ENCODE measurements at places on chromosomes 5 and 9.

- no peak for DNase-seq
These were observed 3.5 kb downstream of the CCDC192 start for GRCh38 chr5:127706691-127707090.

GRCh38 chr5:118440496-118440895, 547.9 kb downstream of the DTWD2 start:
- DNase-seq = no peak

GRCh38 chr9:136078498-136079011, 16.5 kb downstream of the NACC2 start:
- DNase-seq = no peak

GRCh38 chr9:113932906-113933584, 56.9 kb downstream of the ZNF618 start:
- no peak for DNase-seq

GRCh38 chr9:105399117-105399516, 48.7 kb upstream of the FSD1L start:
- DNase-seq = no peak

- no peak for DNase-seq
These were observed 46.5 kb upstream of the FKTN start for GRCh38 chr9:105511446-105511845.

DNA sequence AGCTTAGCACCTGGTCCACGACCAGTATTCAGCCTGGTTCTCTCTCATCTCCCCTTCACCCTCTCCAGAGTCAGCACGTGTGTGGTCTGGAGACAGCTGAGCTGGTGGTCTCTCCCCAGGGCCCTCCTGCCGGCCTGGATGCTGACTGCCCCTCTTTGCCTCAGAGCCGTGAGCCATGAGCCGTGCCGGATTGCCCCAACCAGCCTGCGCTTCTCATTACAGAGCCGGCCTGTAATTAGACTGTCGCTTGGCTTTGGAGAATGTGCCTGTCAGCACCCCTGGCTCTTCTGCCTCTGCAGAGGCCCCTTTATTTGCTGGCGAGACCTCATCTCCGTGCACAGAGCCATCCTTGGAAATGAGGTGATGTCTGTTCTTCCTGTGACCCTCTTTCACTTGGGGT, 118.7 kb upstream of the BOD1 start:
- no peak for DNase-seq

DNA sequence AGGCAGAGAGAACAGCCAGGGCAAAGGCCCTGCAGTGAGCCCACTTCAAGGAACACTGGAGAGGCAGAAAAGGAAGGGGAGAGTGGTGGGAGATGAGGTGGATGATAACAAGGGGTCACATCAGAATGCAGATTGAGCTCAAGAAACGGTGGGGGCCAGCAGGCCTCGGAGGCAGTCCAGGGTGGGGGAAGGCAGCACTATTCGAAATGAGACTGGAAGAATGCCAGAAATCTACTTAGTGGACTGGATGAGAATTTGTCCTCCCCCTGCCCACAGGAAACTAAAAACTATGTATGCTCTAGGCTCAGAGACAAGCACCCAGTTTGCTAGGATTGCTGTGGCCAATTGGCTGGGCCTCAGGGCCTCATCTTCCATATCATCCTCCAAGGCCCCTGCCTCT, 148.7 kb downstream of the ADAMTS12 start:
- no peak for DNase-seq

DNA sequence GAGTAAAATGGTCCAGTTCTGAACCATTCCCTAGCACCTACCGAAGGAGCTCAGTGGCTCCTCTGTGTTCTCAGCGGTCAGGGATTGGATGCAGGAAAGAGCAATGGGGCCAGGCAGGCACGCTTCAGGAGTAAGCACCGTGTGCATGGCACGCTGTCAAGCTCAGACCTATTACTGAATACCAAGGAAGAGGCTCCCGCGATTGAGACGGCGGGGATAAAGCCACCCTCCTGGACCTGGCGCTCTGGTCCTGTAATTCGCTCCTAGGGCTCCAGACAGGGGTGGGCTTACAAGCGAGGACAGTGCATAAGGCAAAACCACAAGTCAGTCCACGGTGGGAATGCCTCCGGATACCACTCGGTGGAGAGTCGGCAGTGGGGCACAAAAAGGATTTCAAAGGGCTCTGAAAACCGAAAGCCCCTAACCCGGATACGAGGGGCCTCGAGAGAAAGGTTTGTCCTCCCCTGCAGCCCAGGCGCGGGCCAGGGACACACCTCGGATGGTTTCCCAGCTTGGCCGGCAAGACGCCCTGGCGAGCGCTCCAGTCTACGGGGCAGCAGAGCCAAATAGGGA, 988 bp downstream of the OXCT1 start:
- no peak for DNase-seq

DNA sequence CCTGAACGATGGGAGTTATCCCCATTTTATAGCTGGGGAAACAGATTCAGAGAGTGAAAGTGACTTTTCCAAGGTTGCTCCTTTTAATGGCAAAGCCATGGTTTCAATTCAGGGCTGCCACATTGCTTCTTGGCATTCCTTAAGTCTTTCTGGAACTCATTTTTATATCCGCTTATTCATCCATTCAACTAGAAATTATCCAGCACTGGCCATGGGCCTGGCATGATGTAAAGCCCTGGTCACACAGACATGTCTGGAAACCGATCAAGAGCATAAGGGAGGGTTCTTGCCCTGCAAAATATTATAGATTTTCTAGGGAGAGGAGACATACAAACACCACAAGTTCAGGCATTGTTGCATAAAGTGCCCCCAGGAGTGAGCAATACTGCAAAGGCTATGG, 43.0 kb upstream of the COL15A1 start:
- DNase-seq = no peak

All from bone marrow (tissue), 2 donors.